Anterior cingulate cortex (tissue), 58 donors: ENCODE measurements at places on chromosomes 3 and 15.

GRCh38 chr3:65168547-65168946, 480.7 kb upstream of the ADAMTS9 start:
- no peak for DNase-seq

GRCh38 chr3:111568911-111569310, 26.2 kb downstream of the ZBED2 start:
- no peak for DNase-seq

DNA sequence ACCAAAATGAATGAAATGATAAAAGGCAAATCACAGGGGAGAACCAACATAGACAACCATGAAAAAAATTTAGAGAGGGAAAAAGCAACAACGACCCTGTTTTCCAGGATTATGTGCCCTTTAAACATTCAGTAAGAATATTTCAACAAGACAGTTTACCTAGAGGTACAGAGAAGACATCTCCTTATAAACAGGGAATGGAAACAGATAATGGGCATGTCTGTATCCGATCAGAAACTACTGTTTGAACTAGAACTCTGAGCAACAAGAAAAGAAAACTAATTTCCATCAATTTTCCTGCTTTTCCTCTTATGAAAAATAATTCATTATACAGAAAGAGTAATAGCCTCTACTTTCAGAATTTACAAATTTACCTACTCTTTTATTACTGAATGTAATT, 39.3 kb downstream of the DLG1 start:
- DNase-seq, result no peak

- no peak for DNase-seq
These were observed 442.6 kb upstream of the THRB start for GRCh38 chr3:24937228-24937627.

GRCh38 chr3:12878141-12878574, 36.8 kb upstream of the RPL32 start:
- DNase-seq, result no peak

GRCh38 chr3:89577637-89578530, 470.5 kb downstream of the EPHA3 start:
- DNase-seq, result no peak

GRCh38 chr3:11658180-11658579, 14.5 kb upstream of the VGLL4 start:
- DNase-seq, result no peak

DNA sequence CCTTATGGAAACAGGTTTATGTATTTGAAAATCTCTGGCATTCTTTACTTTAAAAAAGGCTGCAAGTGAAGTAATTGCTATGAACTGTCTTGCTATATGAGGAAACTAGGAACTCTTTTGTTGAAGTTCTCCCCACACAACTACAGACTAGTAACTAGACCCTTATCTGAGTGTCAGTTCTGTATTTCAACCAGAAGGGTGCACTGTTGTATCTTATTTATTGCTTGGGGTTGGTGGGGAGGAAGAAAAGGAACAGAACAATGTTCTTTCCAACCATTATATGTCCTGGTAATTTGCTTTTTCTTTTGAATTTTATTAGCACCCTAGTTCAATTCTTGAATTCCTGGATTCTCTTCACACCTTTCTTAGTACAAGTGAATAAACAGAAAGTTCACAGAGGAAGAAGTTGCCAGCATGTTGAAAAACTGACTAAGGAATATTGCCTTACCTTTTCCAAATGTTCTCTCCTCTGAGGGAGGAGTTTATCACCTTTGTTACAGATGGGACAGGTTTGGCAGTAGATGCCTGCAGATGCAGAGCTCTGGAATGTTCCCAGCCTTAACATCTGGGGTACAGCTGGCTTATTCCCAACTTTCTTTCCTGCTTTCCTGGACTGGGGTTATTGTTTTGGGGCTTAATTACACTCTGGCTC, 162.4 kb upstream of the CFAP20DC start:
- no peak for DNase-seq

GRCh38 chr3:55569033-55569599, 82.0 kb upstream of the WNT5A start:
- no peak for DNase-seq

DNA sequence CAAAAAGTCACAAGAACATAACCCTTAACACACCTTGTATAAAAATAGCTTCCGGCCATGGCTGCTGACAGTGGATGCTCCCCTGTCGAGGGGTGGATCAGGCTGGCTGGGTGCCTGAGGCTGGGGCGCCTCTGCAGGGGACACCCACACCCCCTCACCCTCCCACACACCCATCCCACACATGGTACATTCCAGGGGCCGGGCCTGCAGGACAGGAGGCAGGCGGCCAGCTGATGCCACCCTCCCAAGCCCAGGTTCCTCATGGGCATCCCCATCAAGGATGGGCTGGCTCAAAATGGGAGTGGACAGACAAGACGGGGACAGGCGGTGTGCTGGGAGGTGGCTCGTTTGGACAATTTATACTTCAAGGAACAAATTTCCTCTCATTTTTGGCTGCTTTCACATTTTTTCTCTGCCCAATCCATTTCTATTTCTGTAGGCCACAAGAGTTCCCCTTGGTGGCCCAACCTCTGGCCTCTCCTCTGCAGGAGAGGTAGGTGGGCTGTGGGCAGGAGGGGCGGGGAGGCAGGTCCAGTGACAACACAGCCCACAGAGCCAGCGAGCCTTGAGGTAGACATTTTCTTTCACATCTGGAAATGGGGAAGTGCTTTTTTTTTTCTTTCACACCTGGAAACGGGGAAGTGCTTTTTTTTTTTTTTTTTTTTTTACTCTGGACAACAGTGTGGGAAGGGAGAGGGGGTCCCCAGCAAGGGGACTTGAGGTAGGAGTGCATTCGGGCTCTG, 23.3 kb downstream of the RNU5B-1 start:
- no peak for DNase-seq

- DNase-seq, result no peak
These were observed 720.5 kb upstream of the ALCAM start for GRCh38 chr3:104646196-104646595.

DNA sequence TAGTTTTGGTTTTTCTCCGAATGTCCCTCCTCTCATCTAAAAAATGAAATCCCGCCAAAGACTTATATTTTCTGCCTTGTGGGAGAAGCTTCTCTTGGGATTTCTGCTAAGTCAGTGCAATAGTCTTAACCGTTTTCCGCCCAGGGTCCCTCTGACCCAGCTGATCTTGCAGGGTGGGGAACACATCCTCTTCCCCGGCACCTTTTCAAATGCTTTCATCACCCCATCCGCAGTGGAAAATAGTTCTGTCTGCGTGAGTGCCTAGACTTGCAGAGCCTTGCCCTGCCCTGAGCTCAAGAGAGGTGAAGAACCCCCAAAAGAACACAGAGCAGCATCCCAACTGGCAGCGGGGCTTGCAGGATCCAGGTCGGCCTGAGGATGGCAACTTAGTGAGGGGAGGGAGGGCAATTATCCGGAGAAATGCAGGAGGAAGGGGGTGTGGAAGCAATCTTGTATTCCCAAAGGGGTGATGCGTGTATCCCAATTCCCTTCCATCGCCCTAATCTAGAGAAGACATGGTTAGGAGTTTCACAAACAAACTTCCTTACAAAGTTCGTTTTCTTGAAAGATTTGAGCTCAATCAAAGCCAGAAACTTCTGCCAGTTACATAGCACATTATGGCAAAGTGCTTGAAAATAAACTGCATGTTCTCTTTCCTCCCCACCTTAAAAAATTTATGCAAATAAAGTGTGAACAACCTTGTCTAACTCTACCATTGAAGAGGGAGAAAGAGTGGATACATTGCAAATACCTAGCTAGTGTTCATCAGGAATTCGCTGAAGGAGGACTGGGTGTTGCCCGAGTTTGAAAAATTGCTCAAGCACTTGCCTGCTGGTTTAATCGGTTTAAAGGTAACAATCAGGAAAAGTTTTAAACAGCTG, 79.9 kb downstream of the NR2F2 start:
- no peak for DNase-seq

- no peak for DNase-seq
These were observed 114.3 kb upstream of the SEMA6D start for GRCh38 chr15:47603026-47603425.
